ENCODE measurements at places on chromosomes 7 and 10.

- DNase-seq = no peak
These were observed 240.3 kb downstream of the SNX10 start for GRCh38 chr7:26531926-26532325.

- DNase-seq = no peak
These were observed 84.8 kb downstream of the ETV1 start for GRCh38 chr7:13904689-13905088.

- no peak for DNase-seq
These were observed 459.0 kb upstream of the STEAP1 start for GRCh38 chr7:89695241-89695640.

GRCh38 chr7:101636822-101637623, 7.9 kb upstream of the MYL10 start:
- DNase-seq = no peak

GRCh38 chr7:574661-575395, 55.2 kb upstream of the PDGFA start:
- DNase-seq = no peak

GRCh38 chr7:134431815-134432214, 27.1 kb downstream of the AKR1B1 start:
- no peak for DNase-seq
